Neural progenitor cell (in vitro differentiated cells): ENCODE measurements at places on chromosomes 1 and 21.

DNA sequence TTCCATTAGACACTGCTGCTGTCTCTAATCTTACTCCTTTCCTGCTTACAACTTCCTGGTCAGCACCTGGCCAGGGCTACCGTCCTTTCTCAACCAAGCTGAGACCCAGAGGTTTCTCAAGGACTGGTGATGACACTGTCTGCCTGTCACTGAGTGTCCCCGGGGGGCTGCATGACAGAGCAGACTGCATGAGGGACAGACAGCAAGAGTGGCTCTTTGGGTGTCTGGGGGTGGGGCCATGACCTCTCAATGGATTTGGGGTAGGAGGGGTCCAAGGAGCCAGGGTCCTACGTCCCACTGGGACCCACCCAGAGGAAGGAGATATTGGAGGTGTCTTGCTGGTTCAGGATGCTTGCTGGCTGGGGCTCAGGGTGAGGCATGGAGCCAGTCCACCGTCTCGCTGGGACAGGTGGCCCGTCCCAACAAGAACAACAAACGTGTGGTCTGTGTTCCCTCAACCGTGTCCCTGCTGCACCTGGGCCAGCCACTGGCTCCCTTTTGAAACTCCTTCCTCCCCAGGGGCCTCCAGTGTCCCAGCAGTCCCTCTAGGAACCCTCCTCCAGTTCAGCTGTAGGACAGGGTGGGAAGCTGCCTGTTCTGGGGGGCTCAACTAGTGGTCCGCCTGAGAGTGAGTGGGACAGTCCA is 344.6 kb upstream of the AJAP1 start:
- DNase-seq, result no peak

DNA sequence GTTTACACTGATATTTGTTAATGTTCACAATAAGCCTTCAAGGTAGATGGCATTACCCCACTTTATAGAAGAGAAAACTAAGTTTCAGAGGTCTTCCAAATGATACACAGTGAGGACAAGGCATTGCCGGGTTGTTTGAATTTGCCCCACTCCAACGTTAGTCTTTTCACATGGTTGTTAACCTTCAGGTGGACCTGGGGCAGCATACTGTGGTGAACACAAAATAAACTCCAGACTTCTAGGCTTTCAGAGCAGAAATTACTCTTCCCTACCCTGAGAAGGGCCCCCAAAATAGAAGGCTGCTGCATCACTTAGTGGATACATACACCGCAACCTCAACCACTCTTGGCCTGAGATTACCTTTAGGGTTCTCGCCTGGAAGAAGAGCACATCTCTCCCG is 3.4 kb upstream of the KHDRBS1 start:
- no peak for DNase-seq

- no peak for DNase-seq
Observed at GRCh38 chr1:27136998-27137542, 17.9 kb downstream of the SLC9A1 start.

- DNase-seq, result no peak
Observed at GRCh38 chr1:243291292-243291691, 35.5 kb downstream of the SDCCAG8 start.

- no peak for DNase-seq
Observed at GRCh38 chr1:235567812-235568503, 63.7 kb upstream of the B3GALNT2 start.

DNA sequence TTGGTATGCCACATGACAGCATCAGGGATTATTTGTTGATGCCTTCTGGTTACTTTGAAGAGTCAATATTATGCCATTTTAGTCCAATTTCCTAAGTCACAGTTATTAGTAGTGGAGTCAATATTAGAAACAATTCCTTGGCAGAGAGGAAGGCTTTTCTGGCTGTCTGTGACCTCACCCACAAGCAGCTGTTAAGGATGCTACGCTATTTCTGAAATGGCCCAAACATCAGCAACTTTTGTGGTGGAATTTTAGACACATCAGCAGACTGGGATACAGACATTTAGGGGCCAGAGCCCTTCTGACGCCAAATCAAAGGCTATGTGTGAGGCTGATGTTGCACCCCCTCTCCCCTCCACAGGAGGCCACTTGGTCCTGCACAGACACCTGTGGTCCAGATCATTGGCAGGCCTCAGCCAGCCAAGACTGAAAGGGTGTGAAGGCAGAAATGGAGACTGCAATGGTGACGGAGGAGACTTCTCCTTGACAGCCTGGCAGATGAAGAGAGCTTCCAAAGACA is 9.2 kb upstream of the RXRG start:
- DNase-seq, result no peak

DNA sequence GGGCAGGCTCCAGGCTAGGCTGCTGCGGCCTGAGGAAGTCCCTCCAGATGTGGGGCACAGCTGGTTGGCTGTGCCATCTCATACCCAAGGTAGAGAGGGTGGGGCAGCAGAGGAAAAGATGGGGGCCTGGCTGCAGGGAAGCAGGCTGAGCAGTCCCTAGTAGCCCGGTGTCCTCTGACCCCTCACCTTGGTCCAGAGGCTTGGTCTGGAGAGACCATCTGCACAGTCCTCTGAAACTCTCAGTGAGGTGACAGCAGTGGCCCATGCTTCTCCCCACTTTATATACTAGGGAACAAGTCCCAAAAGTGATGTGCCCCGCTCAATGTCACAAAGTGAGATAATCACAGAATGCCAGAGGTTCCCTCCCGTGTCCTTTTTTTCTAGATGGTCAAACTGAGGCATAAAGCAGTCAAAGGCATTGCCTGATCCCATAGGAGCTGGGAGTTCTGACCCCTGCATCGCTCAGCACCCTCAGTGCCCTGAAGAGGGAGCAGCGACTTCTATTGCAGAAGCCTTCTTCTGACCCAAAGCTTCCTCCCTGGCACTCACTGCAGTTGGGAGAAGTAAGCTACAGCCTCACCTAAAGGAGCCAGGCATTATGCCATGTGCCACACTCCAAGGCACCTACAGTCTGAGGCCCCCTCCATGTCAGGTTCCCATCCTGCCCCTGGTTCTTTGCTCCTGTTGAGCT is 45.5 kb downstream of the TRABD2B start:
- no peak for DNase-seq

DNA sequence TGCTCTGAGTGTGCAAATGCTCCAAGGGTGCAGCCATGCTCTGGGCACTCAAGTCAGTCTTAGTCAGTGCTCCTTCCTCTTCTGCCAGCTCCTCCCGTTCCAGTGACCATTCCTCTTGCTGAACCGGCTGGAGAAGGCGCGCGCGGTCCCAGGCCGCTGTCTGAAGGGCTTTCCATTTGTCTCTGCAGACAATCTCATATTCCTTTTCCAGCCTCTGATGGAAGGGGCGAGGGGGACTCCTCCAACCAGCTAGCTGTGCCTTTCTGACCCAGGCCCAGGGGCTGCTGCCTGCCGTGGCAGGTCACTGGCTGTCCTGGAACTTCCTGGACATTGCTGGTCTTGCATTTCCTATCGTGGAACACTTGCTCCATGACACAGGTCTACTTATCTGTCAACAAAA is 67.5 kb downstream of the RIPK4 start:
- DNase-seq, result no peak

GRCh38 chr1:56481140-56481694 is 98.1 kb downstream of the PLPP3 start:
- no peak for DNase-seq
